ENCODE measurements at places on chromosomes 3 and 15.

GRCh38 chr3:100059472-100059871, 54.8 kb downstream of the FILIP1L start:
- DNase-seq: no peak

GRCh38 chr3:187464682-187465081, 96.5 kb downstream of the RTP4 start:
- no peak for DNase-seq

DNA sequence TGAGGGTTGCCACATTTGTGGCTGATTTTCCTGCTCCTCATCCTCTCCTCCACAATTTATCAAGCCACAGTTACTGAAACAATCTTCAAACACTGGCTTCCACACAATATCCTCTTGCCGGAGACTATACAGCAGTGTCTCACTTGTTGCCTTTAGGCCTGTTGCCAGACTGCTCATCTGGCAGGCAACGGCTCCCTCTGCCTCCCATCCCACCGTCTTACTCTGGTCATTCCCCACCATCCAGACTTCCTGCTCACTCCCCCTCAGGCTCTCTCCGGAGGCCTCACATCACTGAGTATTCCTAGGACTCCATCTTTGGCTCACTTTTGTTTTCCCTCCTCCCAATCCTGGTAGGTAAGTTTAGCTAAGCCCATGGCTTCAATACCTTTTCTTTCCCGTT, 301.9 kb downstream of the IL20RB start:
- DNase-seq: peak; percentile 60

- no peak for DNase-seq
These were observed 63.7 kb upstream of the PRR23C start for GRCh38 chr3:139108253-139108969.

DNA sequence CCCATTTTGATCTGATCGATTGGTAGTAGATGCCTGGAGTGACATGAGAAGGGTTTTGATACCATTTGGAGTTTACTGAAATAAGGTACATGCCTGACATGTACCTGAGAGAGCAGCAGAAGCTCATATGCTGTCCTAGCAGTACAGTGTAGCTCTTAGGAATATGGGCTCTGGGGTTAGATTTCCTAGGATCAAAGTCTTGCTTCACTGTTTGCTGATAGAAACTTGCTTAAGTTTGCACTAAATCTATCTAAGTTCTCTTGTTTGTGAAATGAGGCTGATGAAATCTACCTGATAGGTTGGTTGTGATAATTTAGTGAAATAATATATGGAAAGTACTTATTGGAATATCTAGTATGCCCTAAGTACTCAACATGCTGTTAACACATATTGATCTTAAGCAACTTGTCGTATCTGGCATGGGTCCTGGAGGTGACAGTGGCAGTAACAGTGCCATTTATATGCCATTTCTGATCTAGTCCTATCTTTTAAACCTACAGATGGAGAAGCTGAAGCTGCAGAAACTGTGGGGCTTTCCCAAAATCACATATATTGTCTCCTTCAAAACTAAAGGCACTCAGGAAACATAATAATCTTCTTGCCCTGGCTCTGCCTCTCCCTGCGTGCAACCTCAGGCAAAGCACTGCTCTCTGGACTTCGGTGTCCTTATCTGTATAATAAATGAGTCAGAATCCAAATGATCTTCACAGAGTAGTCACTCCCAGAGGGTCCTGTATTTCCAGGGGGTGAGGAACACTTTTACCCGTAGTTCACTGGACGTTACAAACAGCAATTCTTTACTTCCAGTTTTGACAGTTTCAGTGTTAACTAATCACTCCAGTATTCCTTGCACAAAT, 223.6 kb upstream of the SETMAR start:
- DNase-seq: no peak

GRCh38 chr3:175186511-175186910, 327.4 kb downstream of the NAALADL2 start:
- no peak for DNase-seq

DNA sequence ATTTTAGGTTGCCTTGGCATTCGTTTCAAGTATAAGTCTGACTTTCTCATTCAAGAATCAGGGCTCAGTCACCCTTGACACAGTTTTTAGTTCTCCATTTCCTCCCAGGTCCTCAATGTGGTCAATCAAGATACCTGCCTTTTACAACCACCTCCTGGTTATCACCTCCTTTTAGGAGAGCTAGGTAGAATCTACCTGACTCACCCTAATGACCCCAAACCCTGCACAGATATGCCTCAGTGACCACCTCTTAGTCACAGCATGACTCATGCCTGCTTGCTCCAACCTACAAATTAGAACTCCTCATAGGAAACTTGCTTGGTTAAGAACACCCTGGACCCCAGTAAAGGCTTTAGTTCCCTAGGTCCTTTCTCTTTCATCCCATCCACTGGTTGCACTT, 22.5 kb downstream of the DMXL2 start:
- DNase-seq: no peak

DNA sequence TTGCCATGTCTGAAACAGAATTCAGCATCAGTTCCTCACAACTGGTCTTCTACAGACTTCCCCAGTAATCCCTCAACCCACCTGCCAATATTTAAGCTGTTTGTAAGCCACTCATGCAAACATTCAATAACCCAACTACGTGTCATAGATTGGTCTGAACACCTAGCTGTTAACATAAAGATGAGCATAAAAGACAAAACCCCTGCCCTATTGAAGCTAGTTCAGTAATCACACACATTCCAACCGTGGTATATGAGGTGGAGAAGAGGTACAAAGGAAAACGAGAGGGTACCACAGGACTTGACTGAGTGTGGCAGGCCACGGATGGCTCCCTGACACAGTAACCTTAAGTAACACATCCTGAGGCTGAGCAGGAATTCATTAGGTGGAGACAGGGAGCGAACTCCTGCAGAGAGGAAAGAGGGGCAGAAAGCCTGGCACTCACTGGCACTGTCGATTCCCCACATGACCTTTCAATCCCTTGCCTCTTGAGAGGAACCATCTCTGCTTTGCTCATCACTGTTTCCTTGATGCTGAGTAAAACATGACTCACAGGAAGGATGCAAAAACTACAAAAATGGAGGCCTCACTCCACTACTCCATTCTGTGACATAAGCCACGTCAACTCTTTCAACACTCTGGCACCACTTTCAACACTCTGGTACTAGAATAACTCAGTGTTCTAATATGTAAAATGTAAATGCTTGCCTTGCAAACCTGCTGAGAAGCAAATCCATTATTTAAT, 31.3 kb downstream of the RPN1 start:
- DNase-seq: no peak

GRCh38 chr3:8765528-8765927, 3.9 kb downstream of the OXTR start:
- DNase-seq: no peak

GRCh38 chr3:157235291-157235690, 75.3 kb upstream of the CCNL1 start:
- DNase-seq: no peak

DNA sequence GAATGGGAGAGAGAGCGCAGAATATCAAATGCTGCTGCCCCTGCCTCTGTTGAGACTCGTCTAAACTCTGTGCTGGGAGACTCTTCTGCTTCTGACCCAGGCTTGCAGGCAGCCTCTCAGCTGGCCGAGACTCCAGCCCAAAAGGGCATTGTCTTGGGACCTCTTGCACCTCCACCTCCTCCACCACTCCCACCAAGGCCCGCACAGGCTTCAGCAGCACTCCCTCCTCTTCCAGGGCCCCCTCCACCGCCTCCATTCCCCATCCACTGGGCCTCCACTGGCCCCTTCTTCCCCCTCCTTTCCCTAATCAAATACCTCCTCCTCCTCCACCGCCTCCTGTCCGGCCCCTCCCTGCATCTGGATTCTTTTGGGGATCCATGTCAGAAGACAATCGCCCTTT, 31.3 kb downstream of the GMNC start:
- no peak for DNase-seq

DNA sequence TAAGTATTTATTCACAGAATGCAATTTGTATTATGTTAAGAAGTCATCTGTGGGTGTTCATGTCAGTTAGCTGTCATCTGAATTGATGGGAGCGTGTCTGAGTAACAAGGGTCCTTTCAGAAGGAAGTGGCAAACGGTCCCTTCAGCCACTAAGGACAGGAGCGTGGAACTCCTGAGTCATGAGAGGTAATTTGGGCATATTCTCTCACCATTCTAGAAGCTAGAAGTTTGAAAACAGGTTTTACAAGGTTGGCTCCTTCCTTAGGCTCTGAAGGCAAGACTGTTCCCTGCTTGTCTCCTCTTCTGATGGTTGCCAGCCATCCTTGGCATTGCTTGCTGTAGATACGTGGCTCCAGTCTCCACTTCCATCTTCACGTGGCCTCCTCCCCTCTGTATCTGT, 19.7 kb downstream of the ABHD2 start:
- DNase-seq: no peak

DNA sequence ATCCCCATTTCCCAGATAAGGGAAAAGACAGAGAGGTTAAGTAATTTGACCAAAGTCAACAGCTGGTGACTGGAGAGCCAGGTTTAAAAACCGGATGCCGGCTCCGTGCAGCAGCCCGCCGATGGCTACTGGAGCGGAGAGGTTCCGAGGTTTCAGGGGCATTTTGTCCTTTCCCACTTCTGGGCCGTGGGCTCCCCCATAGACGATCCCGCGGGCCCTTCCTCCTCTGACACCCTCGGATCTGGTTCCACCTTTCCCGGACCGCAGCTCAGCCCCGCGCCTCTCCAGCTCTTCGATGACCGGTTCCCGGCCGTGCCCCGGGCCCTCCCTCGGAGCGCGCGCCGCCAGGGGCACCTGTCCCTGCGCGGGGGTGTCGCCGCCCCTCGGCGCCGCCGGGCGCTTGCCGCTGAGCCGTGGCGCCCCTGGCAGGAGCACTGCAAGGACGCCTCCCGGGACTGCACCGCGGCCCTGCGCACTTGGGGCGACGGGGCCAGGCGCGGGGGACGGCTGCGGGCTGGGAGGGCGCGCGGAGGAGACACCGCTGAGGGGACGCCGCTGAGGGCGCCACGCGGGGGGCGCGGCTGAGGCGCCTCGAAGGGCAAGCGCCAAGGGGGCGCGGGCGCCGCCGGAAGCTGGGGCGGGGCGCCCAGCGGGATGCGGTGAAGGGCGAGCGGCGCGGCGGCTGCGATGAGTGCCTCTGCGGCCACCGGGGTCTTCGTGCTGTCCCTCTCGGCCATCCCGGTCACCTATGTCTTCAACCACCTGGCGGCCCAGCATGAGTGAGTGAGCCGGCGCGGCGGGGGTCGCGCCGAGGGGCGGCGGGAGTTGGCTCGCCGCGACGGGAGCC, at the start of gene TM6SF1:
Gene TM6SF1, plus strand, starts transcription at position 652 of the 847 bp plus-strand sequence. Its CDS starts 36 bp downstream, at position 688.
- DNase-seq: no peak

GRCh38 chr3:168511428-168512014, 415.8 kb upstream of the GOLIM4 start:
- DNase-seq: no peak

- DNase-seq: no peak
These were observed 158.3 kb upstream of the C2CD4B start for GRCh38 chr15:62323353-62323890.

GRCh38 chr3:139319428-139320402, 24.1 kb upstream of the MRPS22 start:
- DNase-seq: peak; percentile 6

GRCh38 chr3:49217688-49218470, 46.5 kb downstream of the KLHDC8B start:
- DNase-seq: no peak

- peak; percentile 53 for DNase-seq
These were observed 24.4 kb upstream of the OCA2 start for GRCh38 chr15:28123408-28124023.

DNA sequence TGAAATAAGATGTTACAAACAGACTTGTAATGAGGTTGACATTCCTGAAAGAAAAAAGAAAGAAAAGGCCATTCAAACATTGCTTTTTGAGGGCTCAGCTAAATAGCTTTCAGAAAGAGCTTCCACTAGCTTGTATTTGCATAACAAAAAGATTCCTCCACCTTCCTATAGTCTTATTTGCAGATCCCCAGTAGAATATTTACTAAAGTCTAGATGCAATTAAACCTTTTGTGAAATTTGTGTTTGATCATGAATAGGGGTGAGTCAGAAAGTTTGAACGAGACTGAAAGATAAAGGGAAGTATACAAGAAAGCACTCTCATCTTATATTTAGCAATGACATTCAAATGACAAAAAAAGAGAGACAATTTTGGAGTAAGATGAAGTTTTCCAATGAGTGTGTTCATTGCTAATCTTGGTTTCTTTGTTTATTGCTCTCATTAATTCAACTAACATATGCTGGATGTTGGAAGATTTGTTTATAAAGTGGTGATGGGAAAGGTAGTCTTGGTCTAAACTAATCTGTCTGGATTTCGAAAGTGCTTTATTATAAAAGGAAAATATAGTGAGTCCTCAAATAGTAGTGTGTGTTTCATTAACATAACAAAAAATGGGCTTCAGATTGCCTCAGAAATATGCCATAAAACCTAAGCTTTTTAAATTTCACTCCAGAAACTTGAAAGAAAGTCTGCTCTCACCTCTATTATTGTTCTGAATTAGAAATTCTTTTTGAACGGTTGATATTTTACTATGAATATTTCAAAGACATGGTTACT, 9.1 kb upstream of the CADPS start:
- DNase-seq: no peak

GRCh38 chr3:39185959-39186691, 6.3 kb downstream of the XIRP1 start:
- DNase-seq: no peak

DNA sequence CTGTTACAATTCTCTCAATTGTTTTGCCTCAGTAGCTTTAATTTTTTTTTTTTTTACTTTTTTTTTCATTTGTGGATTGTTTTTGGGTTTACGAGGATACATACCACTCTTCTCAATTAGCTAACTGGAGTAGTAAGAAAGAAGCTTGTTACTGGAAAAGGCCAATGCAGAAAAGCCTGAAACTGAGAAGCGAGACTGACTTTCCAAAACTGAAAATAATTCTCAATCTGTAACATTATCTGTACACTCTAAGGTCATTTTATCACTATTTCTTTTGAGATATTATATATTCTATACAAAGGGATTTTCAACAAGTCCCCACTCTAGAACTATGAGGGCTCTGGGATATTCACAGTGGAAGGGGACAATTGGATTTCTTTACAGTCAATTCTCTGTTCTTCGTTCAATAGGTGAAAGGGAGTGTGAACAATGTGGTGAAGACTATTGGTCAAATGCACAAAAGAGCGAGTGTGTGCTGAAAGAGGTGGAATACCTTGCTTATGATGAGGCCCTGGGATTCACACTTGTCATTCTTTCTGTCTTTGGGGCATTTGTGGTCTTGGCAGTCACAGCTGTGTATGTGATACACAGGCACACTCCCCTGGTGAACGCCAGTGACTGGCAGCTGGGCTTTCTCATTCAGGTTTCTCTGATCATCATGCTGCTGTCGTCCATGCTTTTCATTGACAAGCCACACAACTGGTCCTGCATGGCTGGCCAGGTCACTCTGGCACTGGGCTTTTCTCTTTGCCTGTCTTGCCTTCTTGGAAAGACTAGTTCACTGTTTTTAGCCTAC, 83.9 kb upstream of the KCNAB1 start:
- no peak for DNase-seq

DNA sequence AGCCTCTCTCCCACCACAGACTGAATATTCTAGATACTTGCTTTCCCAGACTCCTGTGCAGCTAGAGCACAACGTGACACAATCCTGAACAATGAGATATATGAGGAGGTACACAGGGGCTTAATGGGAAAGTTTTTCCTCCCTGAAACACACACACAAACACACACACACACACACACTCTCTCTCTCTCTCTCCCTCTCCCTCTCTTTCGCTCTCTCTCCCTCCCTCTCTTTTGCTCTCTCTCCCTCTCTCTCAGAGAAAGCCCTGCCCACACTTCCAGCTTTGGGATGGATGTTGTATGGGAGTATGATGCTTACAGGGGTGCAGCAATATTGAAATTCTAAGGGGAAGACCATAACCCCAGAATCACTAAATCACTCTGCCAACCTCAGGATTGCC, 110.1 kb downstream of the PLD1 start:
- DNase-seq: no peak

All from NCI-H1694 (cell line).